ENCODE measurements at places on chromosomes 2 and 18.

DNA sequence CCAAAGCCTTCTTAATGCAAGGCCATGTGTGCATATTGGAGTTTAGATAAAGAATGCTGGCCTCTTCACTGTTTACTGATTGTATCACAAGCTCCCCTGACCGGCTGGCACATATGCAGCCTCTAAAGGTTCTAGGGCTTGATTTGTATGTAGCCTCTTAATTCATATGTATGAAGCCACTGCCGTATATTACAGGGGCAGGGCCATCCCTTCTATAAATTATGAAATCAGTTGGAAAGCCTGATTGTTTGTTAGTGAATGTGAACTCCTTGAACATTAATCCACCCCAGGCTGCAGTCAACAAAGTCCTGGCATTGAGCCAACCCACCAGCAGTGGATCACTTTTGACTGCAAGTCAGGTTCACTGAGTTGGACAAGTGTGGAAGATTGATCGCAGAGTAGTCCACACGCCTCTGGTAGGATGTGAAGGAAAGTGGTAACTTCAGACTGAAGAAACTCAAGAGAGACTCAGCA lies 61.6 kb upstream of the PARD3B start:
- peak; percentile 17 for DNase-seq

GRCh38 chr18:3211236-3211992 lies 8.4 kb downstream of the MYOM1 start:
- DNase-seq = no peak

DNA sequence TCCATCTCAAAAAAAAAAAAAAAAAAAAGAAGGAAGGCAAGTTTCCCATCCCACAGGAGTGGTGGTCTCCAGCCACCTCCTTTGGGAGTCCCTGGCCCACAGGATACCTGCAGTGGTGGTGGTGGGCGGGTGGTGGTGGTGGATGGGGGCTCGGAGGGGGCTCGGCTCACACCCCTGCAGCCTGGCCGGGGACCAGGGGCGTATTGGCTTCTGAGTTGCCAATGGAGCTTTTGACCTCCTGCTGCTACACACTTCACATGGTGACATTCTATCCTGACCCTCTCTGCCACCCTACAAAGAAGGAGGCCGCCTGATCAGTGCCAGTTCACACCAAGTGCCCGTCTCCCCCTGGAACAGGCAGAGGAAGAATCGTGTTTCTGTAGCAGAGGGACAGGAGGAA lies 119.6 kb downstream of the NFATC1 start:
- no peak for DNase-seq

DNA sequence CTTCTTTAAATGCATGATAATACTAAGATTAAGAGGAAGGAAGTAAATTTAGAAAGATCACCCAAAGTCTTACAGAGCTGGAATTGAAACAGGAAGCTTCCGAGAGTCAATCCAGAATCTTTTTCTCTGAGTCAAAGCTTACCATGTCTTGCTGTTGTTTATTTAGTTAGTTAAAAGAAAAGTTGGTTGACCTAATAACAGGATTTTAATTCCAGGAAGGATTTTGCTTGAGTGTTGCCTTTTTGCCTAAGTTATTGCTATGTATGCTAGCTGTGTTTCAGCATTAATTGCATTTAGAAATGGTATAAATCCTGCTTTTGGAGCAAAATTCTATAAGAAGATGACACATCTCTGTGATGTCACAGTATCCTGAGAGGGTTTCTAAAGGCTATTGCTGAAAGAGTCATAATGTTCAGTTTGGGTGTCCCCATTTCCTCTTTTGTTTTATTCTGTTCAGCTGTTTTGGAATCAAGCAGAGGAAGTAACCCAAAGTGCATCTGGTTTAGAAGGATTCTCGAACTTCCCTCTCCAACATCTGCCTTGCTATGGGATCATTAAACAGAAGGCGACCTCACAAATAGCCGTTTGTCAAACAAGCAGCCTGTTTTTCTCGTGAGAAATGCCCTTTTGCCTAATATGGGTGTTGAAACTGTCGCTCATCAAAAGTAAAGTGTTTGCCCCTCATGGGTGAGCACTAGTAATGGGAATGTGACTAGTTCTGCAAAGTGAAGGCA lies 271.5 kb upstream of the MMADHC start:
- DNase-seq = no peak

- peak; percentile 24 for DNase-seq
Observed at GRCh38 chr2:230866756-230867523, 2.2 kb downstream of the ITM2C start.

GRCh38 chr2:95272299-95272751 lies 1.9 kb upstream of the PROM2 start:
- DNase-seq = no peak

DNA sequence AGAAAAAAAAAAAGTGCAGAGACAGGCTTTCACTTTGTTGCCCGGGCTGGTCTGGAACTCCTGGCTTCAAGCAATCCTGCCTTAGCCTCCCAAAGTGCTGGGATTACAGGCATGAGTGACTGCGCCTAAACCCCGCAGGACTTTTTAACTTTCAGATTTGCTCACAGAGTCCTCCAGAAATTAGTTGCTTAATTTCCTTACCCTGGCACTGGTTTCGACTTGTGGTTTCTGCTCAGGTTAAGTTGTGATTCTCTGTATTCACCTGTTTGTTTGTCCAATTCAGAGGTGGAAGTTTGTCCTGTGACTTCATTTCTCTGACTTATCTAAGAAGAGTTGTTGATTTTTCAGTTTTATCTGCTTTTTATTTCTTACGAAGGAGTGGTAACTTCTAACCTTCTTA lies 238.1 kb downstream of the TMEM182 start:
- DNase-seq = no peak

DNA sequence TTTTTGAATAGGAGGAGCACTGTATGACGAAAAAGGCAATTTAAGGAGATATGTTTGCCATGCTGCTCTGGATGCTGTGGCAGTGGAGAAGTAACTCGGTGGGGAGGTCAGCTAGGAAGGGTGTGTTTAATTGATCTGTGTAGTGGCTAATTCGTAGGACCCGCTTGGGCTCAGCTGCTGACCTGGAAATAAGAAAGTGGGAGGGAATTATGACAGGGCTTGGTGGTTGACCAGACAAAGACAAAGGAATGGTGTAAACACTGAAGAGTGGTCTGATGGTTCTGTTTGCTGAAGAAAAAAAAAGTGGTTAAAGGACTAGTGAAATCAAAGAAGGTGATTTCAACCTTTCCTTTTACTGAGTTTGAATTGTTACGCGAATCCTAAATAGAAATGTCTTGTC lies 146.0 kb downstream of the MAP4K4 start:
- no peak for DNase-seq

- DNase-seq = no peak
Observed at GRCh38 chr2:17588031-17588430, 47.5 kb downstream of the VSNL1 start.

- no peak for DNase-seq
Observed at GRCh38 chr2:65281627-65282351, 54.2 kb downstream of the ACTR2 start.

DNA sequence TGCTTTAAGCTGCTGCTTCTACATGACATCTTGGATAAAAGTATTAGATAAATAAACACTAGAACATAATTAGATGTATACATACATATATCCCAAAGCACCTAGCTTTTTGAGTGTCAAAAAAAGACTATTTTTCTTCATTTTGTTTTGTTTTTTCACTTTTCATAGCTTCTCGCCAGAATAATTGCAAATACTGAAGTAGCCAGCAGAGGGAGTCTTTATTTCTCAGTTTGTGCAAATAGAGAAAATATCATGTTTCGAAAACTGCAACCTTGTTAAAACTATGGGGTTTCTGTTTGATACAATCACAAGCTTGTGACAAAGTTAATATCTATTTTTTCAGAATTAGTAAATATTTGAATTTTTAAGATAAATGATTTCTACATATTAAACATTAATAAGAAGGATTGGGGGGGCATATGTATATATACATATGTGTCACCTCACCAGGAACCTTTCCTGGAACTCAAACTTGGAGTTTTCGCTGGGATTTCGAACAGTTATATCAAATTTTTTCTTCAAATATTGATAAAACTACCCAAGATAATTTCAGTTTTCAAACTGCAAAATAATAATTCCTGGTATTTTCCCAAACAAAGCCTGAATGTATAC lies 61.0 kb downstream of the GRB14 start:
- peak; percentile 23 for DNase-seq

DNA sequence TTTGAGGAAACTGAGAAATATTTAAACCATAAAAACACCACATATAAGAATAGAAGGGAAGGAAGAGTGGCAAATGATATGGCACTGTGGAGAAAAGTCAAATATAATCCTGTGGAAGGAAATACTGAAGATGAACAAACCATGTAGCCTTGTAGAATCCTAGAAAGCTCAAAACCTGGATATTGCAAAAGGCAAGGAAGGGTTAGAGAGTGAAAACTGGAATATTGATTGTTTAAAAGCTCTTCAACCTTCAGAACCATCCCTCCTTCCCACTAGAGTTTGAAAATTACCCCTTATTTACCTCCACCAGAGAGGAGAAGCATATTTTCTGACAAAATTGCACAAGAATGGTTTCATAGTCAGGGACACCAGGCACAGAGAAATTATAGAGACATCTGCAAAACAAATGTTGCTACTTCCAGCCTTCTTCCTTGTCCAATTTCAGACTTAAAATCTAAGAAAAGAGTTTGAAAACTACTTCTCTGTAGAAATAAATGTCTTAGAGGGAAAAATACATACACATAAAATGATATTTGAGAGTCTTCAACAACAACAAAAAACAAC lies 48.0 kb downstream of the ANTXR1 start:
- no peak for DNase-seq

GRCh38 chr2:98685930-98686887 lies 44.7 kb downstream of the MGAT4A start:
- no peak for DNase-seq

DNA sequence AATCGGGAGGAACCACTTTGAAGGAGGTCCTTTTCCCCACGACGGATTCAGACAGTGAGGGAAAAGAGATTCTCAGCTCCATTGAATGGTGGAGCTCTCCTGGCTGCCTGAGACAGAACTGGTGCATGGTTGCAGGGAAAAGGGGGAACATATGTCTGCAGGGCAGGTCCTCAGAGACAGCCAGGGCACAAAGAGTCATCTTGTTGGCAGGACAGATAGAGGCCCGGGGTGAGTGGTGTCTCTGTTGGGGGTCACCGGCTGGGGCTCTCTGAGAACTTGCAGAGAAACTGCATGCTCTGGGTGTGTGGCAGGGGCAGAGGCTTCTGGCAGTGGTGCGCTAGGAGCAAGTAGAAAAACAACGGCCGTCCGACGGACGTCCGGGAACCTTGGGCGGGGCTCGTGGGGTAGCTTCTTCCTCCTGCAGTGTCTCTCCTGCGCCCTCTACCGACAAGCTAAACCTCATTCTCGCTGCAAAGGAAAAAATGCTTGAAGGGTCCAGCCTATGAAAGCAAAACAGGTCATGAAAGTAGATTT lies 94.3 kb downstream of the CDCA7 start:
- peak; percentile 92 for DNase-seq

DNA sequence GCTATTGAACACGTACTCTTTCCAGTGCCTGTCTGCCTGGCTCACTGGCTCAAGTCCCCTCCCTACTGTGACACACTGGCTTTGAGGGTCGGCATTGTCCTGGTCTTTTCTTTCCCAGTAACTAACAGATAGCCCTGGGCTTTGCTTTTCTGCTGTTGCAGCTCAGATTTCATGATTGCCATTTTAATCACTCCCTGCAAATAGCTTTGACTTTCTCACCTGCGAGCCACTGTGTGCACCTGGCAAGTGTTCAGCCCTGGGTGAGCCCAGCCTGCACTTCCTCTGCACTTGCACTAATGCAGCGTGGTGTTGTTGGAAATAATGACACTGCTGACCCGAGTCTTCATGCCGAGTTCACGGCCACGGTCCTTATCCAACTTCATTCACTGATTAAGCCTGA lies 52.9 kb downstream of the DCDC2C start:
- no peak for DNase-seq

DNA sequence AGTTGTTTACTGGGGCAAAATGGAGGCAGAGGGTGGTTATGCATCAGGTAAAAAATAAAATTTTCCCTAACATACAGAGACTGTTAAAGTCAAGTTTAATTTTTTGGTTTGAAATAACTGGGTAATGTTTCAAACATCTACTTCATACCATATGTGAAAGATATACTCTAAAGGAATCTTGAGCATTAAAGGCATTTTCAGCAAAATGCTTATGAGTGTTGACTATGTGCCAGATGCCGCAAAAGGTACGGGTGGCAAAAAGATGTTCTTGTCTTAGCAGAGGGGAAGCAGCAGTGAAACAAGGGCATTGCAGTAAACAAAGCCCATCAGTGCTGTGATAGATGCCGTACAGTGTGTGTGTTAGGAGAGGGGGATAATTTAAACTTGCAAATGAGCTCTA lies 263.1 kb upstream of the ID2 start:
- DNase-seq = no peak

DNA sequence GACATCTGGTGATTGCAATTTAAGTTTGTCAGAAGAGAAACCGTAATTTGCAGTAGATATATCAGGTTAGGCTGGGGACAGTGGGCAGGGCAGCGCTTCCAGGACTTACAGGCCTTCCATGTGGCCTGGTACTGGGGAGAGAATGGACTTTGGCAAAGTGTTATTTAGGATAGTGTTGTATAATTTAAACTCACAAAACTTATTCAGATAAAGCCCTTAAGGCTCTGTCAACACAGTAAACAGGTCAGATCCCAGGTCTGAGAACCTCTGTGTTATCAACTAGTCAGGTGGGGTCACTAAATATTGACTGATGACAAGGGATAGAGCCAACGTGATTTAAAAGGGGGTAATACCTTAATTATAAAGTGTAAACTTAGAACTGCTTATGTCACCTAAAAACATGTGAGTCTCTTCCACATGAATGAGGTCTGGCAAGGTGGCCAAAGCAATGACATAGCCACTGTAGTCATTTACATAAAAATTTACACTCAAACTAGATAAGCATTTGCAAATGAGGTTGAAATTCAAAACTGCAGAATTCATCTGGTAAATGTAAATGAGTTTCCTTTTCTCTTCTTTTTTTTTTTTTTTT lies 80.2 kb upstream of the DNMT3A start:
- no peak for DNase-seq

GRCh38 chr2:193141-193671 lies 70.6 kb downstream of the SH3YL1 start:
- DNase-seq = no peak

DNA sequence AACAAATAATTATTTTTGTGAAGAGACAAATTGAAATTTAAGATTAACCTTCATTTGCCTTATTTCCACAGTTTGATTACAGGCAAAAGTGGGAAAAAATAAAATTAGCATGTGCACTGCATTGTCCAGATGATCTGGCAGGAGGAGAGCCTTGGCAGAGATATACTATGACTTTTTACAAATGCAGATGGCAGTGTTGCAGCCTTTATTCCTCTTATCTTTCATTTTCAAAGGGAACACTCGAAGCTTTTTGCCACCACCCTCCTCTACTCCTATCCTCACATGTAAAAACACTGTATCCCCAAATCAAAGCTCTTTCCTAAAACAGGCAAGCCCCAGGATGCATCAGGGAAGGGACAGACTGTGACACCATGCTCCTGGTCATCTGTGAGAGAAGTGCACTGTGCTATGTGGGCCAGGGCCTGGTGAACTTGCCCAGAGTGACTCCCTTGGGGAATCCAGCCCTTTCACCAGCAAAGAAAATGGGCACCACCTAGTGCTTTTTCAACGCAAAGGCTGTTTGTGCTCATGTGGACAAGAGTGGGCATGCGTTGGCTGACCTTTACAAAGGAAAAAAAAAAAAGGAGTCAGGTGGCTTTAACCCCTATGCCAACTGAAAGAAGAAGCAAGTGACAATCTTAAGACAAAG lies 74.7 kb upstream of the ETAA1 start:
- peak; percentile 73 for DNase-seq

GRCh38 chr2:230578106-230578505 lies 134.5 kb upstream of the CAB39 start:
- no peak for DNase-seq
